ENCODE measurements at places on chromosomes 6 and 20. TPM values are rescaled to one million over a fixed set of nuclear protein-coding genes. Genes with fewer than 3 reads are reported as not detected.

The GJE1 gene
- total RNA-seq = not detected

The LINC00237 gene
- total RNA-seq = not detected

The GLP1R gene
- not detected for total RNA-seq

The PACSIN1 gene
- total RNA-seq = not detected

The ATF6B gene
- 40.6 TPM for total RNA-seq

The ERGIC3 gene
- total RNA-seq = 368 TPM

The KCNK15 gene
- total RNA-seq = 8.5 TPM

The SIRPG gene
- not detected for total RNA-seq

The C6orf15 gene
- not detected for total RNA-seq

The TPX2 gene
- 6.2 TPM for total RNA-seq

The PNLDC1 gene
- not detected for total RNA-seq

The SRMS gene
- not detected for total RNA-seq

The IGF2R gene
- total RNA-seq = 112 TPM

The CNR1 gene
- not detected for total RNA-seq

The ADGB gene
- total RNA-seq = not detected

The DTNBP1 gene
- 5.8 TPM for total RNA-seq

The TAF8 gene
- total RNA-seq = 10.5 TPM

The MAS1 gene
- under 0.01 TPM for total RNA-seq

The MEP1A gene
- not detected for total RNA-seq

The BPIFB1 gene
- not detected for total RNA-seq
